NCI-H2081 treated with DMSO at 0.1 percent for 48 hours (cell line): ENCODE measurements at places on chromosomes 3 and 15.
A peak's percentile ranks its signal among the peaks of the same experiment; 100 is the strongest.

GRCh38 chr3:104909198-104909597 is 457.5 kb upstream of the ALCAM start:
- DNase-seq, result peak; percentile 98

DNA sequence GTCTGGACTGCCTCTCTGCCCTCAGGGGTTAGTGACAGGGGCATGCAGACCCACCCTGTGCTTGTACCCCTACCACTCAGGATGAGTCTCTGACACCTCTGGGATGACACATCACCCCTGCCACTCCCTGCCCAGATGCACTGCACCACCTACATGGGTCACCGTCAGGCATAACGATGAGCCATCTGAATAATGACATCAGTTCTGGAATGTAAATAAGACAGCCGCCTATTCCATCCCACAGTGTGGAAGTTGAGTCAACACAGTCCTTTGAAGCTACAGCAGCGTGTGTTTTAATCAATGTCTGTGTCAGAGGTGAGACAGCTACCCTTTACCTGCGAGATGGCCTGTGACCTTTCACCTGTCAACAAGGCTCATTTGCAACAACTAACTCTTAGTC is 268.7 kb upstream of the ARRDC4 start:
- no peak for DNase-seq

DNA sequence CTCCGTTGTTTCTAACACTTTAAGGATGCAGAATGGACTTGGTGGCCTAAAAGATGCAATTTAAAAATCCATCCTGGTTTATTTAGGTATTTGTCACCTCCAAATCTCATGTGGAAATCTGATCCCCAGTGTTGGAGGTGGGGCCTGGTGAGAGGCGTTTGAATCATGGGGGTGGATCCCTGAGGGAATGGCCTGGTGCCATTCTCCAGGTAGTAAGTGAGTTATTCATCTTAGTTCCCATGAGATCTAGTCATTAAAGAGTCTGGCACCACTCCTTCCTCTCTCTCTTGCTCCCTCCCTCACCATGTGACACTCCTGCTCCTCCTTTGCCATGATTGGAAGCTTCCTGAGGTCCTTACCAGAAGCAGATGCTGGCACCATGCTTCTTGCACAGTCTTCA is 339.1 kb downstream of the NTRK3 start:
- no peak for DNase-seq

- no peak for DNase-seq
Observed at GRCh38 chr3:25056036-25056755, 371.9 kb upstream of the RARB start.

DNA sequence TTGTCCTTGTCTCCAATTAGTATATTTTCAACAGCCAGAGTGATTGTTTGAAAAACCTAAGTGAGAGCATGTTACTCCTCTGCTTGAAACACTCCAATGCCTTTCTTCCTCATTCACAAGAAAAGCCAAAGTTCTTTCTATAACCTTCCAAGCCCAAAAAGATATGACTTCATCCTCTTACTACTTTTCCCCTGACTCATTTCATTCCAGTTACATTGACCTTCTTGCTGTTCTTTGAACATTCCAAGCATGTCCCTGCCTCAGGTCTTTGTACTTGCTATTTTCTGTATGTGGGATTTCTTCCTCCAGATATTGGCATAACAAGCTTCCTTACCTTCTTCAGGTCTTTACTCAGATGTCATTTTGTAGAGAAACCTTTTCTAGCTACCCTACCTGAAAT is 28.3 kb downstream of the EHHADH start:
- DNase-seq, result no peak

- DNase-seq, result no peak
Observed at GRCh38 chr3:158792709-158793108, 9.1 kb upstream of the MFSD1 start.

DNA sequence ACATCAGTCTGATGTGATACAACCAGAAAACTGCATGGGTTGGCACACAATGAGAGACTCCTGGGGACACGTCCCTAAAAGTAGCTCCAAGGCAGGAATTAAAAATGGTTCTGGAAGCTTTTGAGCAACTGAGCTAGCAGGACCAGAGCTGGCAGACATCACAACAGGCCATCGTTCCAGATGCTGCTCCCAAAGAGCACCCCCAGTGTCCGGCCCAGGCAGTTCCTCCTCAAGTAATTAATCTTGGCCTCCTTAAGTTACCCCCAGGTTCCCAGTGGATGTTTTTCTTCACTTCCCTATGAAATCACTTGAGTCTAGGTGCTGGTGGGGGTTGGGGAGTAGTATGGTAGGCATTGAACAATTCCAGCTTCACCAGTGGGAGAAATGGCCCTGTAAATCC is 711.6 kb downstream of the MECOM start:
- no peak for DNase-seq

GRCh38 chr15:72824781-72825180 is 41.2 kb upstream of the ADPGK start:
- DNase-seq, result no peak

- no peak for DNase-seq
Observed at GRCh38 chr3:127569160-127569559, 21.4 kb downstream of the TPRA1 start.

DNA sequence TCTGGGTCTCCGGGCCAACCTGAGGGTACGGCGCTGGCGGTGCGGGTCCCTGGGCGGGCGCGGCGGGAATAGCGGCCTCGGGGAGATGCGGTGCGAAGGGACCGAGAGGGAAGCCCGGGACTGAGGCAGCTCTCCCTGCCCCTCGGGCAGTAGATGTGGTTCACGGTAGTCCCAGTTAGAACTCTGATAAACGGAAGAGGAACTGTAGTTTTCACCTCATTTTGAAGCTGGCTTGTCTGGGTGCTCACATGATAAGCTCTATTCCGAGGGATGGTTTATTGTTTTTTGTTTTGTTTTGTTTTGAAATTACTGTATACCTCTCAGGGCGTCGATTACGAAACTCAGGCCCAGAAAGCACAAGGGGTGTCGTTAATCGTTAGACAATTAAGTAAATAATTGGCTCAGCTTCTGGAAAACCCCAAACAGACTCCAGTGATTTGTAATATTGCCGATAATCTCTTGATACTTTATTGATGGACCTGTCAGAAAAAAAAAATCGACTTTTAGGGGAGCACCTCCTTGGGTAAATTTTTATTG is 413 bp downstream of the NUSAP1 start:
- DNase-seq, result no peak

DNA sequence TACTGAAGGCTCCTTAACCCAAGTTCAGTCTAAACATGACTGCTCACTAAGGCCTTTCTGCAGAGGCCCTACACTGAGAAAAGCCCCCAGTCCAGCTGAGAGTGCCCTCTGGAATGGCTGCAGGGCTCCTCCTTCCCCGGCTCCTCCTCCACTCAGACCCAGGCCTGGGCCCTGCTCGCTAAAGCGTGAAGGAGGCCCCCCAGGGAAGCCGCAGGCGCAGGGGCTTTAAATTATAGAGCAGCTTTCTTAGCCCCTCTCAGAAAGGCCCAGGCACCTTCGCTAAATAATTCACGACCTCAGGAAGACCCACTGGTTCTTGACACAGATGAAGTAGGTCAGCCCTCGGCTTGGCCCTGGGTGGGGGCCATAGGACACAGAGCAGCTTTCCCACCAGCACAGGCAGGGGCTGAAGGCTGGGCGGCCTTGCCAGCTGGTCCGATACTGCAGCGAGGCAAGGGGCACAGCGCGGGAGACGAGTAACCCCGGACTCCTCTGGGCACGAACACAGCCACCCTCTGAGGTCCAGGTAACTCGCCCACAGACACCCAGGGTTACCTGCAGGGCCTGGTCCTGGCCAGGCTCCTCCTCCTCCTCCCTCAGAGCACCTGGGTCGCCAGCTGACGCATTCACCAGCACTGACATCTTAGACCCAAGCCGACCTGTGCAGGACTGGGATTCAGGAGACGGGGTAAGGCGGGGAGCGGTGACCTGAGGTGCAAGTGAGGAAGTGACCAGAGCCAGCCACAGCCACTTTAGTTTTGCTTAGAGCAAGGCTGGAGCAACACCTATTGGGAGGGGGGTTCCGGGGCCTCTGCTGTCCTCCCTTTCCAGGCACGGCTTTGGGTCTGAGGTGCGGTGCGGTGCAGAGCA is 36.9 kb downstream of the RBPMS2 start:
- DNase-seq, result no peak

- DNase-seq, result no peak
Observed at GRCh38 chr15:90519688-90520087, 10.0 kb upstream of the CRTC3 start.

- DNase-seq, result no peak
Observed at GRCh38 chr3:79086514-79086913, 681.3 kb downstream of the ROBO1 start.

GRCh38 chr3:152330559-152330958 is 61.8 kb downstream of the MBNL1 start:
- no peak for DNase-seq

- no peak for DNase-seq
Observed at GRCh38 chr3:175433026-175433674, 574.0 kb downstream of the NAALADL2 start.

DNA sequence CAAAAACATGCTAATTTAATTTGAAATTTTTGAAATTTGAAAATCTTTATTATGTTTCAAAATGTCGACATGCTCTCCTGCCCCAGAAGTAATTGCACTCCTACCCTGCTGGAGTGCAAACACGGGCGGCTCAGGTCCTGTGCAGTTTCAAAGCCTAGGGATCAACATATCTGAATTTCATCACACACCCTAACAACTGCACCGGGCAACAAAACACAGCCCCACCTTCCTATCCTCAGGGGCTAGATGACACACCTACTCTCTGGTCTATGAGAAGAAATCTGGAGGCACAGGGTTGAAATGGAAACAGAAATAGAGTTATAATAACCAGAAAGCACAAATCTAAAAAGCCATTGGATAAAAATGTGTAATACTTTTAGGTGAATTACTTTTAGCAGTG is 61.4 kb downstream of the BFSP2 start:
- DNase-seq, result no peak
